ENCODE measurements at places on chromosomes 4 and X.
A peak's percentile ranks its signal among the peaks of the same experiment; 100 is the strongest.

GRCh38 chr4:22174640-22175039 is 226.1 kb upstream of the KCNIP4 start:
- no peak for DNase-seq

GRCh38 chr4:65624651-65625050 is 45.6 kb downstream of the EPHA5 start:
- no peak for DNase-seq

DNA sequence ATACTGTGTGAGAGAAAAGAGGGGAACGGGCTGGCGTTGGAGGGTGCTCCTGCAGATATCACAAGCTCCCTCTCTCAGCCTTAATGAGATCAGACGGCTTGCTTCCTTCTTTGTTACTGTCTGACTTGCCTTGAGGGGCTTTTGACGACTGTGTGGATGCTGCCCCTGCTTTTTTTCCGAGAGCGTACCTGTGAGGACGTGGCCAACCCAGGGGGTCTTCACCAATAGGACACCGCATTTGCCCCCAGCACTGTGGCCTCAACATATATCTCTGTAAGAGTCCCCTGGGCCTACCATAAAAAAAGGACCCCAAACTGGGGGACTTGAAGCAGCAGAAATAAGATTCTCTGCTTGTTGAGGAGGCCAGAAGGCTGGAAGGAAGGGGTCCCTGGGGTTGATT is 143.9 kb downstream of the SHOX start:
- no peak for DNase-seq

GRCh38 chrX:152821145-152821765 is 9.3 kb downstream of the CETN2 start:
- DNase-seq, result no peak

GRCh38 chrX:136627409-136627808 is 20.5 kb upstream of the CD40LG start:
- DNase-seq, result peak; percentile 65

- DNase-seq, result no peak
Measured at GRCh38 chrX:120664081-120664480, 34.2 kb upstream of the C1GALT1C1 start.

DNA sequence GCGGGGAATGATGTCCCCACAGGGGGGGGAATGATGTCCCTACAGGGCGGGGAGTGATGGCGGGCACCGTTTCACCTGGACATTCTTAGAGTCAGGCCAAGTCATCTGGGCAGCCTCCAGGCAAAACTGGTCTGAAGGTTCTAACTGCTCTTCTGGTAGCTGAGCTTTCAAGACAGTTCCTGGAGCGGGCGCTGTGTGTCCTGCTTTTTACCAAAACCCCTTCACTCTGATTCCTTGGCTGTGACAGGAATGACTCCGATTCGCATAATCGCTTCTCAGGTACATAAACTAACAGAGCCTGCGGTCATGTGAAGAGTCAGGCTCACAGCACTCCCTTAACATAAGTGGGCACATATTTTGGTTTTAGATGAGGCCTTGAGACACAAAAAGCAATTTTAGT is 836.0 kb downstream of the TRIML1 start:
- no peak for DNase-seq

DNA sequence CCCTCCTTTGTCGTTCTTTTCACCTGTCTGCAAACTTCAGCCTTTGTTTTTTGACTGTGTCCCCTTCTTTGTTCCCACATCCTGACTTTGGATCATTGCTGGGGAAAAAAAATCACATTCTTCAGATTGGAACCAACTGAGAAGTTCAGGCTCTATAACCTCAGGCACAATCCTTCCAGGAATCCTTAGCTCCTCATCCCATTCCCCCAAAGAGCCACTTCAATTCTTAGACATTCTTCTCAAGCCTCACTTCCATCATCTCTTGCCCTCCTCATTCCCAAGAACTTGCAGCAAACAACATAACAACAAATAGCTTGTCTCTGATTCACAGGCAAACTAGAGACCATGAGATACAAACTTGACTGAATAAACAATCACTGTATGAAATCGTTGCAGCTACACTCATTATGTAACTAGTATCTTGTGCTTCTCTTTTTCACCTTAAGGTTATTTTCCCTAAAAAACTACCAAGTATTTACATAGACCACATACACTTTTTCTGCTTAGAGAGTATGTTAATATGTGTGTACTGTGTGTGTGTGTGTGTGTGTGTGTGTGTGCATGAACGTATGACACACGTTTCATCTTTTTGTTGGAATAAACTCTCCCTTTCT is 26.4 kb upstream of the PGM2 start:
- DNase-seq, result no peak

DNA sequence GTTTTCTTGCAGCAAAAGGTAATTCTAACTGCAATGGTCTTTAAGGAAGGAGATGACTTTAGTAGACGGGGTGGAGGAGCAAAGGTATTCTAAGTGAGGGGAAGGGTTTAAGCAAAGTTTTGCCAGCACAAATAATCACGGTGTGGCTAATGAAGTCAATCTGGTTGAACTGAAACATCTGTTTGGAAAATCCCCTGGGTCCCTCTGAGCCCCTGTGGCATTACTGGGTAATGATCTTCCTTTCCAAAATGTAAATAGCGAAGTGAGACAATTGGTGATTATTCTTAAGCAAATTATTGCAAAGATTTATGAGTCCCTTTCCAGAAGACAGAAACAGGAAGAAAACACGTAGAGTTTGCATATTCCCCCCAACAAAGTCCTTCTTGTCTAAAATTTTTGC is 47.2 kb downstream of the FGFBP1 start:
- DNase-seq, result no peak

GRCh38 chr4:73257651-73258435 is 755 bp downstream of the ANKRD17 start:
- peak; percentile 6 for DNase-seq

- no peak for DNase-seq
Measured at GRCh38 chr4:99013884-99014523, 18.5 kb downstream of the METAP1 start.

DNA sequence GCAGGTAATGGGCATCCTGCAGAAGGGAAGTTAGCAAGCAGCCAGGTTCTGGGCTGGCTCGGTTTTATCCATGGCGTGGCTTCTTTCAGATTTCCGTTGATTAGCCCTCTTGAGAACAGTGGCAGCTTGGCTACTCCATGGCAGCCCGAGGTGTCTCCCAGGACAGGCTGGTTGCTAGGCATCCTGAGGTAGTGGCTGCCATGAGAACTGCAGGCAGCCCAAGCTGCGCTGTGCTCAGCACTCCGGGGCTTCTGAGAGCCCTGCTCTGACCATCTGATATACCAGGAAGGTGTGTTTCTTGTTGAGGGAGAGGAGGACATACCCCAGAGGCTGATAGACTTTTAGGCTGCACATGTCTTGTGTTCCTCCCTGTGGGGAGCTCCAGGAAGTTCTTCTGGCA is 253.4 kb upstream of the CASK start:
- no peak for DNase-seq

GRCh38 chrX:10518073-10518472 is 102.3 kb downstream of the MID1 start:
- no peak for DNase-seq

- DNase-seq, result no peak
Measured at GRCh38 chr4:16192631-16193518, 33.4 kb downstream of the TAPT1 start.

- DNase-seq, result no peak
Measured at GRCh38 chr4:73613130-73613529, 7.1 kb downstream of the RASSF6 start.

GRCh38 chr4:132827522-132827921 is 321.6 kb upstream of the PCDH10 start:
- DNase-seq, result no peak

GRCh38 chr4:39502019-39502663 is 25.1 kb downstream of the UGDH start:
- DNase-seq, result no peak

DNA sequence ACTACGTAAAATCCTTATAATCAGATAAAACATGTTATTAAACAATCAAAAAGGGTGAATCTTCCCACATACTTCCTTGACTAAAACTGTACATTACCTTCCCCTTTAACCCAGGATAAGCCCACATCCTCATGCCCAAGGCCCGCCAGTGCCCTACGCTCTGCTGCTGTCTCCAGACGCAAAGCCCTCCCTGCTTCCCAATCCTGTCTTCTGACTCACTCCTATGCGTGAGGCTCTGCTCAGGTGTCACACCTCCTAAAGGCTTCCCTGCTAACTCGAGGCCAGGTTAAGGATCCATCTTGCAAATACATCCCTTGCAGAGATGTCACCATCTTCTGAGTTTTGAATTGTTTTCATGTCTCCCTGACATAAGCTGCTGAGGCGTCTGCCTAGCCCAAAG is 61.6 kb downstream of the STX18 start:
- DNase-seq, result no peak
